ENCODE measurements at places on chromosomes 2 and 18.

DNA sequence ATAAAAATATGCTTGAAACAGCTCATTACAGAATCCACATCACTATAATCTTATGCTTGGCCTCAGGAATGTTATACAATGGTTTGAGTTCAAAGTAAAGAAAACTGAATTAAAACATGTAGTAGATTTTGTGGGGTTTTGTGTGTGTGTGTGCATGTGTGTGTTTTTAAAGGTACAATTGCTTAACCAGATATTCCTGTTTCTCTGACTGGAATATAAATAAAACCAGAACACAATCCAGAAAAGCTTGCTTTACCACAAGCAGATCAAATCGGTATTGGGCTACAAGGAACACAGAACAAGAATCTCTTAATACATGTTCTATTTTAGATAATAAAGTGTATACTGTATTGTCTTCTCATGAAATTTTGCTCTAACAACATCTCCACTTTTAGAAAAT, 110.0 kb downstream of the TMEM247 start:
- no peak for DNase-seq

DNA sequence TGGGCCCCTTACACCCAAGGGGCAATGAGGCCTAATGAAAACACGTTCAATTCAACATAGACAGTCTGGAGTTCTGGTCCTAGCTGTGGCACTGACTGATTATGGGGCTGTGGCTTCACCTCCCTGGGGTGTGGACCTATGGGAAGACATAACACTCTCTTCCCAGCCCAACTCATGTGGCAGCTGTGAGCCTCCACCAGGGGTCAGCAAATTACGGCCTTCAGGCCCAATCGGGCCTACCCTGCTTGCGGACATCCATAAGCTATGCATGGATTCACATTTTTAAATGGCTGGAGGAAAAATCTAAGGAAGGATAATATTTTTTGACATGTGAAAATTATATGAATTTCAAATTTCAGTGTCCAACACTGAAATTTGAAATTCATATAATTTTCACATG, 101.3 kb downstream of the LOXHD1 start:
- DNase-seq, result peak; percentile 5

GRCh38 chr18:7172611-7173010, 55.0 kb upstream of the LAMA1 start:
- no peak for DNase-seq

GRCh38 chr18:54506516-54507261, 84.4 kb upstream of the DYNAP start:
- DNase-seq, result no peak

GRCh38 chr2:147297820-147298219, 547.0 kb upstream of the ACVR2A start:
- peak; percentile 91 for DNase-seq

DNA sequence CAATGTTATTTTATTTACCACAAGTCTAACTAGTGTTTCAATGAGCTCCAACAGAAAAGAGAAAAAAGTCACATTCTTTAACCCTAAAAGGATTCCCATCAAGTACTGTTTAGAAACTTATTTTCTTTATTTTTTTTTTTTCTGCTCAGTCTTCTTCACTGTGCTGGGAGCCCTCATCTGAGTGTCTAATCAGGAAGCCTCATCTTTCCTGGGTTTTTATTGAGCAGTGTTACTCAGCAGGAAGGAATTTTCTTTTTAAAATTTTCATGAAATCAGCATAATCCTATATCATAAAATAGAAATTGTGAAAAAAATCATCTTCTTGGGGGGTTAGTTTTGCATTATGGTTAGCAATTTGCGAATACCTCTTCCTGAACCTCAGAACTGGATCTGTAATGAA, 453.8 kb downstream of the CDH2 start:
- no peak for DNase-seq

- DNase-seq, result no peak
Observed at GRCh38 chr2:170087413-170087793, 90.5 kb upstream of the MYO3B start.

DNA sequence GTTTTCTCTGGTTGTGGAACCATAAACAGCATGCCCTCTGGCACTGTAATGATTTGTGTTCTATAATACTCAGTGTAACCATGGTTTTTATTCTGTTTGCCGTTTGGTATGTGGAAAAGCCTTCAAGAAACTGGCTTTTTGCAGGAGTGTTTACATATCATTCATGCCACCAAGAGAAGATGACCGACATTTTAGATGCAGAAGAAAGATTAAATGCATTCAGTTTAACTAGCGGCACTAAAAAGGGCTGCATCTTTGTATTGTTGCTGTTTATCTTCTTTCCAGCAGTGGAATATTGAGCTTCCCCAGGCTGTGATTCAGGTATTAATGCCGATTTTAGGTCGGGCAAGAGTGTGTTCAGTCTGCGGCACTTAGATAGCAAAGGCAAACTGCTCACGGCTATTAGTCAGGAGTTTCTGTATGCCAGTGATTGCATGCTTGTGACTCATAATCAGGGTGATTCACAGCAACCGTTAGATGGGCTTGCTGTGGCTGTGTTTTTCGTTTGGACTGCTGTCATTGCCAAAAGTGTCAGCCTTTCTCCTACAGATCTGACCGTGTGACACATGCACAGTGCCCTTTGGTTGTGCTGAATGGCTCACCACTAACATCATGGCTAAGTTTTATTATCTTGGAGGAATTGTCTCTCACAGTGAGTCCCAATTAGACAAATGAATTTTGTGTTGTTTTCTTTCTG, 479.7 kb downstream of the PARD3B start:
- DNase-seq, result peak; percentile 81

DNA sequence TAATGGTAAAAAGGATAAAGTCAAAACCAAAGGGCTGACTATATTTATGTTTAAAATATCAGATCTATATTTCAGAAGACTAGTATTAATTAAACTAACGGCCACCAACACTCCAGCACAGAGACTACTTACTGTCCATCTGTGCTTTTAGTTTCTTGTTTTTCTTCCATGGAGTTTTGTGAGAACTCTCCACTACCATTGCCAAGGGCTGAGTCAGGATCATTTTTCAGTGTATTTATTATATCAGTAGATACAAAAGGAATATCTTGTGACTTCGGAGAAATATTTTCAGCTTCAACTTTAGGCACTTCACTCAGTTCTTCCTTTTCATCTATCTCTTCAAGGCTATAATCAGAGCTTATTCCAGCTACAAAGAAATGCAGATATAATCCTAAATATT, 79.1 kb upstream of the GRB14 start:
- DNase-seq, result no peak

- DNase-seq, result no peak
Observed at GRCh38 chr18:48923746-48924629, 26.8 kb downstream of the SMAD7 start.

- DNase-seq, result peak; percentile 71
Observed at GRCh38 chr2:61426267-61426897, 44.5 kb downstream of the USP34 start.

DNA sequence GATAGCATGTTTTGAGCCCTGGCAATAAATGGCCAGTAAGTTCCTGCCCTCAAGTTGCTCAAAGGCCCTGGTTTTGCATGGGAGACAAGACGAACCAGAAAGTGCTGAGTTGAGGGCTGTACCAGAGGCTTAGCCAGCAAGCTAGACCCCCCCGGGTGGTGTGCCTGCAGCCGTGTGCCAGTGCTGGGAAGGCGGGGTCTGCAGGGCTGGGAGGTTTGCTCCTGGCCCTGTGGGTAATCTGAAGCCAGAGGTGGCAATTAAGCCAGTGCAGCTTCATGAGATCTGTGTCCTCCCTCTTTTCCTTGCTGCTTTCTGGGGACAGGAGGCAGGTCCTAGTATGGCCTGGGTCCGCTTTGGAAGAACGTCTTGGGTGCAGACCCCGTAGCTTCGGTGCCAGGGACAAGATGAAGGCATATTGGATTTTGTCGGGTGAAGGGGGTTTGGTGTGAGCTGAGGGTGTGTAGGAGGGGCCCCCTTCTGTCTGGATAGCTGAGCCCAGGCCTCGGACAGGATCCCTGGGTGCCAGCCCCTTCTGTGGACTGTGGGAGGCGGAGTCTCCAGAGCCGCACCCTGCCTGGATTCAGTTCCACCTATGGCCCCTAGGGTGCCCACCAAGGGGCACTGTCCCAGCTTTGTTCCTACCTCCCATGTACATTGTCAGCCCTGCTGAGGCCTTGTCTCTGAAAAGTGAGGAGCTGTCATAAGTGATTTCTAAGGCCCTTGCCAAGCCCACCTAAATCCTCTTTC, 15.6 kb downstream of the ATOH8 start:
- no peak for DNase-seq

GRCh38 chr18:12841070-12841469, 43.0 kb downstream of the PTPN2 start:
- no peak for DNase-seq

DNA sequence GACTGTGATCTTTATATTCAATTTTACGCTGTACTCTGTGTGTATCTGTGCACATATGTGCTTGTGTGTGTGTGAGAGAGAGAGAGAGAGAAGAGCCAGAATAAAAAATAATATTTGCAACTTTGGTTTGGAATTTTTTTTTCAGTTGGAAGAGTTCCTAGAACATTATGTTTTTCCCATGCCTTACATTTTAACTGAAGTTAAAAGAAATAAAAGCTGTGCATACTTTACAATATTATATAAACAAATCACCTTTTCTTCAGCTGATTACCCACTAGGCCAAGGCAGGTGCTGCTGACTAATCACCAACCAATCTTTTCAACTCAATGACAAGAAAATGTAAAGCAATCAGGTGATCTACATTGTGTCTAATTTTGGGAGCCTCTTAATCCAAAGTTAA, 366.3 kb downstream of the NYAP2 start:
- DNase-seq, result no peak

- no peak for DNase-seq
Observed at GRCh38 chr2:180507028-180507427, 473.4 kb upstream of the UBE2E3 start.

GRCh38 chr2:189298481-189298880, 118.9 kb upstream of the COL5A2 start:
- DNase-seq, result no peak

GRCh38 chr2:46266134-46266533, 31.1 kb upstream of the EPAS1 start:
- no peak for DNase-seq

GRCh38 chr2:141933226-141933625, 197.6 kb downstream of the LRP1B start:
- no peak for DNase-seq

GRCh38 chr2:35803126-35803525, 552.5 kb upstream of the CRIM1 start:
- no peak for DNase-seq

GRCh38 chr18:77108821-77109647, 23.5 kb downstream of the MBP start:
- DNase-seq, result no peak

- no peak for DNase-seq
Observed at GRCh38 chr18:76565238-76566173, 70.5 kb upstream of the ZNF516 start.

GRCh38 chr18:55587418-55588110, 428 bp downstream of the TCF4 start:
- DNase-seq, result no peak

GRCh38 chr2:220051716-220052115, 424.3 kb downstream of the SLC4A3 start:
- no peak for DNase-seq

DNA sequence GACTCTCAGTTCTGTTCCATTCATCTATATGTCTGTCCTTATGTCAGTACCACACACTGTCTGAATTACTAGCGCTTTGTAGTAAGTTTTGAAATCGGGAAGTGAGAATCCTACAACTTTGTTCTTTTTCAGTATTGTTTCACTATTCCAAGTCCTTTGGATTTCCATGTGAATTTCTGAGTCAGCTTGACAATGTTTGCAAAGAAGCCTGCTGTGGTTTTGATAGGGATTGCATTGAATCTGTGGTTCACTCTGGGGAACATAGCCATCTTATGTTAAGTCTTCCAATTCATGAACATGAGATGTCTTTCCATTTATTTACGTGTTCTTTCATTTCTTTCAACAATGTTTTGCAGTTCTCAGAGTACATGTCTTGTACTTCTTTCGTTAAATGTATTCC, 15.0 kb downstream of the SLC3A1 start:
- no peak for DNase-seq

- DNase-seq, result no peak
Observed at GRCh38 chr18:79614211-79614955, 65.2 kb upstream of the CTDP1 start.

- no peak for DNase-seq
Observed at GRCh38 chr2:22683914-22684313, 701.1 kb upstream of the KLHL29 start.

DNA sequence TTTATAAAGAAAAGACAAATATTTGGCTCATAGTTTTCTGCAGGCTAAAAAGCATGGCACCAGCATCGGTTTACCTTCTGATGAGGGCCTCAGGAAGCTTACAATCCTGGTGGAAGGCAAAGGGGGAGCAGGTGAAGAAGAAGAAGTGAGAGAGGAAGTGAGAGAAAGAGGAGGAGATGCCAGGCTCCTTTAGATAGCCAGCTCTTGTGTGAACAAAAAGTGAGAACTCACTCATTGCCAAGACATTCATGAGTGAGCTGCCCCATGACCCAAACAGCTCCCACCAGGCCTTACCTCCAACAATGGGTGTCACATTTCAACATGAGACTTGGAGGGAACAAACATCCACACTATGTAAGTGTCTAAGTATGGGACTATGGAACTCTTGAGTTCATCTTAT, 14.3 kb downstream of the CCDC150 start:
- DNase-seq, result no peak

GRCh38 chr2:216802516-216803215, 57.2 kb downstream of the TNP1 start:
- no peak for DNase-seq

GRCh38 chr2:61266632-61267505, 104.9 kb downstream of the C2orf74 start:
- no peak for DNase-seq

DNA sequence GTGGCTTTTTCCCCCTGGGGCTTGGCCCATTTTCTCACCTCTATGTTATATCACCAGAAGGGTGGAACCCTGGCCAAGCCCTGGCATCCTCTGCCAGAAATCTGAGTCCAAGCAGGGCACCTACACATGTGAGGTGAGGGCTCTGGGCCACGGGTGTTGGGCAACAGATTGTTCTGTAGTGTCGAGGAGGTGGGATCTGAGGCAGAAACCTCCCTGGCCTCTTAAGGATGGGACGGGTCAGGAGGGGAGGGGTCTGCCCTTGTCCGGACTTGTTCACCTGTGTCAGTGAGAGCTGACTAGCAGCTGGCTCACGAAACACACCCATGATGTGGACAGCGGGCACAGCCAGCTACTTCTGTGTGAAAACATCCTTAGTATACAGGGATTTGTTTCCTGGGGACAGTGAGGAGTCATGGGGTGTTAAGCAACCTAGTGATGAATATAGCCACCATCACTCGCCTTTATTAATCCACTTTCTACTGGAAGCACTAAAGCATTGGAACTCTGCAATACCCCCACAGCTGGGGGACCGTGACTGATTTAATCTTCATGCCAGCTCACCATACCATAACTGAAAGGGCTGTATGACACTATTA, 35.6 kb downstream of the EPAS1 start:
- DNase-seq, result no peak

GRCh38 chr18:74990563-74991081, 218.3 kb downstream of the PTGR3 start:
- peak; percentile 37 for DNase-seq

GRCh38 chr2:15050483-15050882, 418.0 kb downstream of the LRATD1 start:
- DNase-seq, result no peak

GRCh38 chr2:43030551-43031307, 195.7 kb downstream of the ZFP36L2 start:
- no peak for DNase-seq

Measured in activated CD4-positive, alpha-beta T cell treated with anti-CD3 and anti-CD28 coated beads, Interleukin-2, Interleukin-4, amounts not matched to agents 100 ng/mL and 50 ng/mL, durations not matched to agents 16 hours and 8 hours (primary cell).